ENCODE measurements at places on chromosomes 7 and 10.

- DNase-seq: no peak
Measured at GRCh38 chr10:49161411-49161997, 26.7 kb downstream of the TMEM273 start.

DNA sequence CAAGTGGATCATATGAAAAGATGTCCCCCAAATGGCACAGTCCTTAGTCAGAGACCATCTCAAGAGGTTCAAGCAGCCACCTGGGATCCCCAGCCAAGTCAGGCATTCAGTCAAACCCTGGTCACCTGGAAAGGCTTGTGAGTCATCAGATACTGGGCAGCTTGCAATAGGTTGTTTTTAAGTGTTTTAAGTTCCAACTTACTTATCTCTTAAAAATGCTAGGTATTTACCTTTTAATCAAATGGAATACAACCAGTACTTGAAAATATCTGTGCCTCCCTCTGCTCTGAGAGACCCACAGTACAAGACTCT lies 262.2 kb downstream of the WDR11 start:
- DNase-seq: peak; percentile 34

DNA sequence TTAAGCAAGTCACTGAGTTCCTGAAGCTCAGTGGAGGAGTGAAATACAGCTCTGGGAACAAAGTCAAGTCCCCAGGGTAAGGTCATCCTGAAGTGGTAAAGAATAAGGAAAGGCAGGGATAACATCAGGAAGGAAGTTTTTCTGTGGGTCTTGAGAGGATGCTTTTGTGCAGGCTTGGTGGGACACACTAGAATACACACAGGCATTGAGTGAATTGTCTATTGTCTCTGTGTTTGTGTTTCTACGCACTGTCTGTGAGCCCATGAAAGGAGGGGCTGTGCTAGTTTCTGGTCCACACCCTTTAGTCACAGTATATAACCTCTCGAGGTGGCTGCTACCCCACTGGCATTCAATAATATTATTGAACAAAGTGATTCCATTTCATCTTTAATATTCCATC lies 95.8 kb upstream of the ABCB5 start:
- DNase-seq: no peak

DNA sequence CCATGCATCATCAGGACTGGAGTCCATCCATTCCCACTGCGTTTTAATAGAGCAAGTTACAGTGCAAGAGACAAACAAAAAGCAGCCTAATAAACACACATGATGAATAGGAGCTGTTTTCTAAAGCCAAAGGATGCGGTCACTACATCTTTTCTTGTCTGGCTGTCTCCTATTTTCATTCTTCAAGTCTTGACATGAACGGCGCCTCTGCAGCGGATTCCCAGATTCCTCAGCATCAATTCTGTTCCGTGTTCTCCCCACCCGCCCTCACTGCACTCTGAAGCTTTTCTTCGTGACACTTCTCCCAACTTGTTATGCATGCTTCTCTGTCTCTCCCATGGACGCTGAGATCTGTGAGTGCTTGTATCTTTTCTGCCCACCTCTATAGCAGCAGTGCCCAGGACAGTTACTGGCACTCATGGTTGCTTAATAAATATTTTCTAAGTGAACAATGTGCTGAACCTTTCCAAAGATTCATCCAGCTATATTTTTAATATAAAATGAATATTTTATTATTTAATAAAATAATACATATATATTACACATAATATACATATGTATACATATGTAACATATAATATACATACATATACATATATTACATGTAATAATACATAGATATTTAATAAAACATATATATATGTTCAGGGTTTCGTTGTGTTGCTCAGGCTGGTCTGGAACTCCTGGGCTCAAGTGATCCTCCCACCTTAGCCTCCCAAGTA lies 242.9 kb downstream of the ABCA13 start:
- no peak for DNase-seq

- DNase-seq: no peak
Measured at GRCh38 chr7:80999100-80999499, 80.2 kb upstream of the SEMA3C start.

GRCh38 chr10:102868911-102869257 lies 386 bp upstream of the AS3MT start:
- DNase-seq: no peak

DNA sequence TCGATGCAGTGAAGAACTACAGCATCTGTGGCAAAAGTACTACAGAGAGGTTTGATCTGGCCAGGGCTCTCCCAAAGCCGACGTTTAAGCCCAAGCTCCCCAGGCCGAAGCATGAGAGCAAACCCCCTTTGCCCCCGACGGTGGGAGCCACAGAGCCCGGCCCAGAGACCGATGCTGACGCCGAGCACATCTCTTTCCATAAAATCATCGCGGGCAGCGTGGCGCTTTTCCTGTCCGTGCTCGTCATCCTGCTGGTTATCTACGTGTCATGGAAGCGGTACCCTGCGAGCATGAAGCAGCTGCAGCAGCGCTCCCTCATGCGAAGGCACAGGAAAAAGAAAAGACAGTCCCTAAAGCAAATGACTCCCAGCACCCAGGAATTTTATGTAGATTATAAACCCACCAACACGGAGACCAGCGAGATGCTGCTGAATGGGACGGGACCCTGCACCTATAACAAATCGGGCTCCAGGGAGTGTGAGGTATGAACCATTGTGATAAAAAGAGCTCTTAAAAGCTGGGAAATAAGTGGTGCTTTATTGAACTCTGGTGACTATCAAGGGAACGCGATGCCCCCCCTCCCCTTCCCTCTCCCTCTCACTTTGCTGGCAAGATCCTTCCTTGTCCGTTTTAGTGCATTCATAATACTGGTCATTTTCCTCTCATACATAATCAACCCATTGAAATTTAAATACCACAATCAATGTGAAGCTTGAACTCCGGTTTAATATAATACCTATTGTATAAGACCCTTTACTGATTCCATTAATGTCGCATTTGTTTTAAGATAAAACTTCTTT lies 2.3 kb downstream of the LRRTM3 start:
- DNase-seq: no peak

DNA sequence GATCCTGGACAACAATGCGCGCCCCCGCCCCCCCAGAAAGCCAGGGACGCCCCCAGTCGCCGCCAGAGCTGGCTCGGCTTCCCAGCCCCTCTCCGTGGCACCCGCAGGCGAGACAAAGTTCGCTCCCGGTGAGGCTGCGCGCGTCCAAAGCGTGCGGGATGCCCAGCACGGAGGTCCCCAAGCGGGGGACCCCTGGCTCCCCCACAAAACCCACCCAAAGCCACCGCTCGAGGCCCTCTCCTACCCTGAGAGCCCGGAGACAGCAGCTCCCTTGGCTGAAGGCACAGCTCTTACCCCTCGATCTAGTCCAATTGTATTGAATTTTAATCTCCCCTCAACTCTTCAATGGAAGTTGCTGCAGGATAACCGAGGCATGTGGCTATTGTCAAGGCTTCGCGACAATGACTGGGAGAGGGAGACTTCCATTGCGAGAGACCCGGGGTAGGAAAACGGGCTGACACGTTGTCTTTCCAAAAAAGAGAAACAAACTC lies 305.3 kb downstream of the PRPF18 start:
- DNase-seq: no peak

- DNase-seq: no peak
Measured at GRCh38 chr10:61492364-61492995, 39.3 kb upstream of the TMEM26 start.

- no peak for DNase-seq
Measured at GRCh38 chr10:124724279-124725027, 19.7 kb downstream of the FAM53B start.

DNA sequence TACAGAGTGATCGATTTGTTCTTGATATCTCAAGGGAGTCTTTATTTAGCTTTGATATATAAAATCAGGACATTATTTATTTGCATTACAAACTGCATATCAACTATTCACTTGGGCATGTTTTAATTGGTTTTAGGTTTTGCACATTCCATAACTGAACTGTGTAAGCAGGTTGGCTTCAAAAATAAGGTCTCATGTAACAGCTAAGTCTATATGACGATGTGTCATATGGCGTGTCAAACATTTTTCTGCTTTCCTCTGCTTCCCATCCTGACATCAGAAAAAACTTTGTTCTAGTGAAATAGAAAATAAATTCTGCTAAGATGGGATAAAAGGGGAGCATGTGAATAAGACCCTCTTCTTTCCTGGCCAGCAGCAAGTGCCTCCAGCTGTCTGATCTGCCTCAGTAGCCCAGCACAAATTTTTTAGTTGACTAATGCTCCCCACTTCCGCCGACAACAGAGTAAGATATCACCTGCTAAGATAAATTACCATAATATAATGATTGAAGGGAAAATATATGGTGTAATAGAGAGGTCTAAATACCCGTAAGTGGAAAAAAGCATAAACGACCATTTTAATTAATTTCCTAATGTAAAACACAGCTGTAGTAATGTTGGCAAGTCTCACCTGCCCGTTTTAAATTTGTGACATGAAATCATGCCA lies 180.5 kb downstream of the TAX1BP1 start:
- DNase-seq: no peak

GRCh38 chr7:30424506-30424905 lies 54.1 kb downstream of the NOD1 start:
- no peak for DNase-seq

DNA sequence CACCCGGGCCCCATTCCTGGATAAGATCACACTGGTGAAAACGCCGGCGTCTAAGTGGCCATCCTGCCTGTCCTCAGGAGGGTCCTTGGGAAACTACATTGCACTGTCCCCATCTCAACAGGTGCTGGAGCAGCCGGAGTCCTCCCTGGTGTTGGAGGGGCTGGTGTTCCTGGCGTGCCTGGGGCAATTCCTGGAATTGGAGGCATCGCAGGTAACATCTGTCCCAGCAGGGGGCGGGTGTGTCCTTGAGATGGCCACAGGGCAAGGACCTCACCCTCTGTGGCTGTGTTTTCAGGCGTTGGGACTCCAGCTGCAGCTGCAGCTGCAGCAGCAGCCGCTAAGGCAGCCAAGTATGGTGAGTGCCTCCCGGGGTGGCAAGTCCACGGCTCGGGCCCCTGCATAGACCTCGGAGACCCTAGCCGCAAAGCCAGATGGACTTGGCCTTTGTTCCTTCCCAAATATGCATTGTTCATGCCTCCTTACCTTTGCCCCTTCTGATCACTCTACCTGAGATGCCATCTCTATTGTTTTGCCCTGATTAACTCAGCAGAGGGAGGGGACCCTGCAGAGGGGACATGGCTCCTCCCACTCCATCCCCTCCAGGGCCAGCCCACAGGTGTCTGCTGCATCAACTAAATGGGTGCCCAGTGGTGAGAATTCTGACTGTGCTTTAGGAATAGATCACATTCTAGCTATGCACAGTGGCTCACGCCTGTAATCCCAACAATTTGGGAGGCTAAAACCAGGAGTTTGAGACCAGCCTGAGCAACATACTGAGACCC lies 23.8 kb downstream of the ELN start:
- peak; percentile 34 for DNase-seq

DNA sequence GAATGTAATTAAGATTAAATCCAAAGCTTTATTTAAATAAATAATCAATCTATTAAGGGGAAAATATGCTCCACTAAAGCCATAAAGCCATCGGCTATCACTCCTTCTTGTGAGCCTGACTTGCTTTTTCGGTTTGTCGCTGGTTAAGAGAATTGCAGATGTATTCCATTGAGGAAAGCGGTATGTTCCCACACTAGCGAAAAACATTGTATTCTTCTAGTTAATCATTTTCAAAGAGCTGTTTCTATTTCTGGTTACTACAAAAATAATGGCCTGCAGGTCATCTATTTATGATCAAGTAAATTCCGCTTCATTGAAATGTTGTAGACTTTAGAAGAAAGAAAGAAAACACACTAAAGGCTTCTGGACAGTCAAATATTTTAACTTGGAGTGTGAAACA lies 173.4 kb downstream of the CACNB2 start:
- DNase-seq: no peak

GRCh38 chr10:17841050-17841449 lies 31.9 kb downstream of the MRC1 start:
- DNase-seq: no peak

DNA sequence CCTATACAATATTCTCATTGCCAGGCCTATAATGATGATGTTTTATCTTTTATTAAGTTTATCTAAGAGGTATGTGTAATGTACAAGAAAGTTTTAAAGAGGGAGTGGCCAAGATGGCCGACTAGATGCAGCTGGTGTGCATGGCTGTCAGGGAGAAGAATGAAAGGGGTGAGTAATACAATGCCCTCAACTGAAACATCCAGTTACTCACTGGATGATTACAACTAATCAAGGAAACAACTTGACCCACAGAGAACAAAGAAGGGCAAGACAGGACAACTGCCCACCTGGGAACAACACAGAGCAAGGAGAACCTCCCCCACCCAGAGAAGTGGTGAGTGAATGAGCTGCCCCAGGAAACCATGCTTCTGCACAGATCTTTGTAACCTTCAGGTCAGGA lies 880.0 kb upstream of the LRRTM3 start:
- no peak for DNase-seq

DNA sequence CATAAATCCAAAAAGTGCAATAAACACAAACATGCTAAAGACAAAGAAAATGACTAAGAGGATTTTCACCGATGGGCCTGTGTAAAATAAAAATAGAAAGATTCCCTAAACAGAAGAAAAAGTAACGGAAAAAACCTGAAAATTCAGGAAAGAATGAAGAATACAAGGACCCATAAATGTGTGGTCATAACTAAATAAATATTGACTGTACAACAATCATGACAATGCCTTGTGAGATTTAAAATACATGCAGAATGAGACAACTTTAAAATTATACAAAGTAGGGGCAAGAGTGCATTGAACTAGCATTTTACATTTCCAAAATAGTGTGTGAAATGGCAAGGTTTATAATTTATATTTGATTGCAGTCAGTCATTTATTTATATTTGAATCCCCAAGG lies 409.1 kb upstream of the ANKRD30A start:
- DNase-seq: no peak

GRCh38 chr7:151839451-151839921 lies 37.4 kb downstream of the PRKAG2 start:
- DNase-seq: no peak

- DNase-seq: no peak
Measured at GRCh38 chr10:29050081-29050480, 238.8 kb upstream of the LYZL1 start.

DNA sequence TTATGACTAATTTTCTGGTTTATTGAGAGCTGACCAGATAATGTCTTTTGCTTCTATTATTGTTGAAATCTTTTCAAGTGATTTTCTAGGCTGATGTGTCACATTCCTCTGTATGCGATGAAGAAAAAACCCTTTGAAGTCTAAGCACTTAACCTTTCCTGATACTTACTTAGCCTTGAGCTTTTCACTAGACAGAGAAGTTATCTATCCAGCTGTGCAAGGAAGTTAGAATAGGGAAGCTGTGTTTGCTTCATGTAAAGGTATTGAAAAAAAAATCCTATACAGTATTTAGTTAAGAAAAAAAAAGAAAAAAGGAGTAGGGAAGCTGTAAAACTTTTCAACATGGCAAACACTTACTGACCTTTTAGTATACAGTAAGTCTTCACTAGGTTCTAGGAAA lies 117.6 kb upstream of the DNAJB12 start:
- no peak for DNase-seq

- DNase-seq: no peak
Measured at GRCh38 chr7:88347517-88347916, 40.8 kb upstream of the STEAP4 start.
